NCI-H82 (cell line): ENCODE measurements at places on chromosomes 3 and 15.

DNA sequence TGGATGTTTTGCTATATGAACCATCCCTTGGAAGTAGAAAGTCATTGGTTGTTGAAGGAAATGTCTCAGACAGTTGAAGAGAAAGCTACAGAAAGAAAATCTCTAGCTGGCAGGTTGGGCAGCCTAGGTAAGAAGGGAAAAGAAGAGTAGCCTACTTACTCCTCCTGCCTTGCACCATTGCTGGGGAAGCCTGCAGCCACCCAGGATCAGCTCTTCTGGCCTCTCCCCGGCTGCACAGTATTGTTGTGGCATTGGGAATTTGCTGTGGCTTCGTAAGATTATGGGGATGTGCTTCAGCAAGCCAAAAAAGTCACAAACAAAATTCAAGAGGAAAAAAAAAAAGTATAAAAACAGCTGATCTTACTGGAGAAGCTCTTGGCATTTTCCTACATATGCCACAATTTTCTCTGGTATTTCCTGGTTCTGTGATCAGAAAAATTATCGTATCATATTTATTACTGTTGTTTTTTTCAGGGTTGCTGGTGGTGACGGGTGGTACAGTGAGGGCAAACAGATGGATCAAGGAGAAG, 154.2 kb downstream of the TIGIT start:
- DNase-seq: no peak

GRCh38 chr15:90789462-90789861, 72.3 kb downstream of the BLM start:
- no peak for DNase-seq

DNA sequence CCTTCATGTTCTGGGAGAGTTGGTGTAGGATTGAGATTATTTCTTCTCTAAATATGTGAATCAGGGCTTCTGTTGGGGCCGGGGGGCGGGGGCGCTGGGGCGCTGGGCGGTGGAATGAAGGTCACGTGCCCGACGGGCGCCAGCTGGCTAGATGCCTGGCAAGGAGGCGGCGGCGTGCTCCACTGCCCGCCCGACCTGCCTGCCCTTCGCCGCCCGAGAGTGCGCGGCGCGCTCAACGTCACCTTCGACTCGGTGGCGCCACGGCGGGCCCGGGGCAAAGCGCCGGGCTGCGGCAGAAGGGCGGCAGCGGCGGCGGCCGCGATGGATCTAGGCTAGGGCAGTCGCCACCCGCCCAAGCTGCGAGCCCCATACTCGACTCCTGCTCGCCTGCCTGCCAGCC, 47.0 kb upstream of the LHFPL4 start:
- peak; percentile 33 for DNase-seq

DNA sequence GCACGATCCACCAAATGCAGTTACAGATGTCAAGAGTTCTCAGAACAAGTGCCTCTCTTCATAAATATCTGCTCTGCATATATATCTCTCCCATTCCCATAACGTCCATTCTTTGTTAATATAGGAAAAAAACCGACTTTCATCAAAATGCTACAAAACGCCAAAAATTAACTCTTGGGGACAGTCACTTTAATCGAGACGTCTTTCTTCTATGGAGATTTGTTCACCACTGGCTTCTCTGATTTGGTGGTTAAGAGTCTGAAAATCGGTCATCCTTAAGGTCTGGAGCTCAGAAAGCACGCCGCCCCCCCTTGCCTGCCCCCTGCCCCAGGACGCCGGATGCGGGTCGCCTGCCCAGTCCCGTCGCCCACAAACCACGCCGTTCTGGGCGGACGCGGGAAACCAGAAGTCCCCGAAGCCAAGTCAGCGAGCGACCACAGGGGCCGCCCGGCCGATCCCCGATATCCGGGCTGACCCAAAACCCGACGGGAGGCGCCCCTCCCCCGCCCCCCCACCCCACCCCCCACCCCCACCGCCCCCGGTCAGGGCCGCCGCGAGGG, 252.7 kb downstream of the TJP1 start:
- DNase-seq: no peak

GRCh38 chr3:119340446-119340845, 46.3 kb downstream of the ARHGAP31 start:
- DNase-seq: no peak

GRCh38 chr3:42667096-42667522, 13.6 kb downstream of the ZBTB47 start:
- DNase-seq: no peak

GRCh38 chr15:78730955-78731354, 80.3 kb downstream of the ADAMTS7 start:
- no peak for DNase-seq

DNA sequence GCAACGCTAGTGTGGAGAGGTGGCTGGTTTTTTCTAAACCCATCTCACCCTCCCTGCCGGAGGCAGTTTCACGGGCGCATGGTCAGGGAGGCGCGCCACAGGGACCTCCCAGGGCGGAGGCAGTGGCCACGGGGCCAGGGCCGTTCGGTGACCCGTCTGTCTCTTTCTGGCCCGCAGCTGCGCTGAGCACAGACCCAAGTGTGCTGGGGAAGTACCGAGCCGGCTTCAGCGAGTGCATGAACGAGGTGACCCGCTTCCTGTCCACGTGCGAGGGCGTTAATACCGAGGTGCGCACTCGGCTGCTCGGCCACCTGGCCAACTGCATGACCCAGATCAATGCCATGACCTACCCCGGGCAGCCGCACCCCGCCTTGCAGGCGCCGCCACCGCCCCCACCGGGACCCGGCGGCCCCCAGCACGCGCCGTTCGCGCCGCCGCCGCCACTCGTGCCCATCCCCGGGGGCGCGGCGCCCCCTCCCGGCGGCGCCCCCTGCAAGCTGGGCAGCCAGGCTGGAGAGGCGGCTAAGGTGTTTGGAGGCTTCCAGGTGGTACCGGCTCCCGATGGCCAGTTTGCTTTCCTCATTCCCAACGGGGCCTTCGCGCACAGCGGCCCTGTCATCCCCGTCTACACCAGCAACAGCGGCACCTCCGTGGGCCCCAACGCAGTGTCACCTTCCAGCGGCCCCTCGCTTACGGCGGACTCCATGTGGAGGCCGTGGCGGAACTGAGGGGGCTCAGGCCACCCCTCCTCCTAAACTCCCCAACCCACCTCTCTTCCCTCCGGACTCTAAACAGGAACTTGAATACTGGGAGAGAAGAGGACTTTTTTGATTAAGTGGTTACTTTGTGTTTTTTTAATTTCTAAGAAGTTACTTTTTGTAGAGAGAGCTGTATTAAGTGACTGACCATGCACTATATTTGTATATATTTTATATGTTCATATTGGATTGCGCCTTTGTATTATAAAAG, 1.8 kb downstream of the HES1 start:
- peak; percentile 82 for DNase-seq

GRCh38 chr3:101685870-101686307, 629 bp downstream of the RPL24 start:
- DNase-seq: no peak

- DNase-seq: no peak
Measured at GRCh38 chr3:23938688-23939087, 6.4 kb upstream of the NR1D2 start.

- no peak for DNase-seq
Measured at GRCh38 chr3:50102558-50102957, 13.8 kb downstream of the RBM5 start.

DNA sequence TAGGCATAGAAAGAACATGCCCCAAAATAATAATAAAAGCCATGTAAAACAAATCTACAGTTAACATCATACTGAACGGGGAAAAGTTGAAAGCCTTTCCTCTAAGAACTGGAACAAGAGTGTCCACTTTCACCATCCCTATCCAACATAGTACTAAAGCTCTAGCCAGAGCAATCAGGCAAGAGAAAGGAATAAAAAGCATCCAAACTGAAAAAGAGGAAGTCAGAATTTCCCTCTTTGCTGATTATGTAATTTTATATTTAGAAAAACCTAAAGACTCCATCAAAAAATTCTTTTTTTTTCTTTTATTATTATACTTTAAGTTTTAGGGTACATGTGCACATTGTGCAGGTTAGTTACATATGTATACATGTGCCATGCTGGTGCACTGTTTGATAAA, 661.6 kb upstream of the CBLB start:
- DNase-seq: no peak

- DNase-seq: no peak
Measured at GRCh38 chr3:125436921-125437320, 61.8 kb upstream of the ZNF148 start.

GRCh38 chr15:58037723-58038301, 27.7 kb downstream of the ALDH1A2 start:
- DNase-seq: no peak
